Activated naive CD4-positive, alpha-beta T cell (primary cell): ENCODE measurements at places on chromosomes 11 and 22.

GRCh38 chr11:75820645-75821044 lies 5.6 kb downstream of the UVRAG start:
- DNase-seq, result no peak

DNA sequence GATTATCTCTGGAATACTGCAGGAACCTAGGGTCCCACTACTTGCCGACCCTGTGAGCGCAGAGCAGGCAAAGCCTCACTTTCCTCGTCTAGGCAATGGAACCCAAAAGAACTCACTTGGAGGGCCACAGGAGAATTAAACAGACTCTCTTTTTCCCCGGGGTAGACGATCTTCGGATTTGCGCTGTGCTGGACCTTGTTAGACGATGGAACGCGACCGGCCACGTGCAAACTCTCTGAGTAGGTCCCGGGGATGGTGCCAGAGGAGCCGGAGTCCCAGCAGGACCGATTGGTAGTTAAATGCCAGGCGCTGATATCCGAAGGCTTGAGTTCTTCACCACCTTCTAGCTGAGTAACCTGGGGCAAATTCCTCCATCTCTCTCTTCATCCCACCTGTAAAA lies 1.0 kb upstream of the SLC1A2 start:
- no peak for DNase-seq

DNA sequence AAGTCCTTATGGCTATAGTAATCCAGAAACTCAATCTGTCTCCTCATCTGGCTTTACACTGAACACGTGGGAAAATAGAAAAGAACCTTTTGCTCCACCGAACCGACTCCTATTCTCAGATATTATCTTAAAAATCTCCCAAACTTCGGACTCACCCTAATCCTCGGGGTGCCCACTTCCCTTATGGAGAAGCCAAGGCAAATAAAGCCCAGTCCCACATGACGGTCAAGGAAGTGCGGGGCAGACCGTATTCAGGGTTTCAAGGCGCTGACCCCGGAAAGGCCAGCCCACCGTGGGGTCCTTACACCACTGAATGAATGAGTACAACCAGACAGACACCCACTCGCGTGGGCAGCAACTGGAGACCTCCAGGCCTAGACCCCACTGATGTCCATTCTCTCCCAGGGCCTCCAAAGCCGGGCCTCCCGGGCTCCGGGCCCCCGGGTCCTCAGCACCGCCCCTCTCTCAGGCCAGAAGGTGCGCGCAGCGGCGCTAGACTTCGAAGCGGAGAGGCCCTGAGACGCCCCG lies 489 bp downstream of the NUP98 start:
- DNase-seq, result no peak

DNA sequence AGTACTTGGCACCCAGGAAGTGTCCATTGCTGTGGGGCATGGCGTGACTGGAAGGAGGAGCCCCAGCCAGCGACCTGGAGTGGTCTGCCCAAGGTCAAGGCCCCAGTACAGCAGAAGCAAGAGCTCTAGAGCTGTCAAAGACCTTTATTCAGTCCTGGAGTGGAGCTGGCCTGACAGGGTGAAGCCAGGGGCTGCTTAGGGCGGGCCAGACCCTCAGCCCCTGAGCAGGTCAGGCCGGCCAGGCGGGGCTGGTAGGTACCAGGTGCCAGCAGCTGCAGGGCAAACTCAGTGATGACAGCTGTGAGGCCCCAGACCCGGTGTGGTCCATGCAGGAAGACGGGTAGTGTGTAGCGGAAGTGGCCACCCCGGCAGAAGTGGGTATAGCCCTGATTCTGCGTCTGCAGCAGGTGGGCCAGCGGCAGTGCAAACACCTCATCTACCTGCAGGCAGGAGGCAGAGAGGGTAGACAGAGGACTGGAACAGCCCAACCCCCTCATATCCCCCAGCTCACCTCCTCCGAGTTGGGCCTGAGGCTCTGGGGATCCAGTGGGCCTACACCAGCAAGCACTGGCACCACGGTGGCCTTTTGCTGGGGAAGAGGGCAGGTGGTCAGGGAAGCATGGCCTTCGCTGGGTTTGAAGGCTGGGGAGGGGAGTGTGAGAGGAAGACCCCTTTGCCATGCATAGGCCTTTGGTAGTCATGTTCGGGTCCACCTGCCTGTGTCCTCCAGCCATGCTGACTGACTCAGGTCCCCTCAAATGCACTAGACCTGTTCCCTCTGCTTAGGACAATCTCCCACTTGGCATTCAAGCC lies 1.7 kb downstream of the NUDT8 start:
- no peak for DNase-seq

- no peak for DNase-seq
Measured at GRCh38 chr11:112837162-112837826, 123.9 kb upstream of the NCAM1 start.

DNA sequence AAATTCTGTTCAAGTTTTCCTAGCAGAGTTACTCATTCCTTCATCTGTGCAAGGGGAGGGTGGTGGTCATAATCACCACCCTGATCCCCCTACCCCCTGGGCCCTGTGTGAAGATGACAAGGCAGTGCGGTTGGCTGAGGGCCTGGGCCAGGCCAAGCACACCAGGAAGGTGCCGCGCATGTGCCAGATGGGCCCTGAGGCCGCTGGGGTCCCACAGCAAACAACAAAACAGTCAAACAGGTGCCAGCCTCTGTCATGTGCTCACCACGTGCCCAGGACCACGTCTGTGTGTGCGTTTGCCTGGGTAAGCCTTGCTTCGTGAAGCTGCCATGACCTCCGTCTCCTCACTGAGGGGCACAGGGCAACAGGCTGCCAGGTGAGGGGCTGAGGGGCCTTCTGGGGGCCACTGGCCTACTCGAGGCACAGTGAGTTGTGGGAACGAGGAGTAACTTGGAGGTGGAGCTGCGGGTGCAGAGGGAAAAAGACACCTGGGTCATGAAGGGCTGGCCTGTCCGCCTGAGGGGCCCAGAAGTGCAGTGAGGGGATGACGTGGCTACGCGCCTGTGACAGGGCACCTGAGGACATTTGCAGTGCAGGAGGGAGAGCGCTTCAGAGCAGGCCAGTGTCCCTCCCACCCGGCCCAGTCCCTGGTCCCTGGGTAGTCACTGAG lies 25.8 kb downstream of the RSPH14 start:
- no peak for DNase-seq

DNA sequence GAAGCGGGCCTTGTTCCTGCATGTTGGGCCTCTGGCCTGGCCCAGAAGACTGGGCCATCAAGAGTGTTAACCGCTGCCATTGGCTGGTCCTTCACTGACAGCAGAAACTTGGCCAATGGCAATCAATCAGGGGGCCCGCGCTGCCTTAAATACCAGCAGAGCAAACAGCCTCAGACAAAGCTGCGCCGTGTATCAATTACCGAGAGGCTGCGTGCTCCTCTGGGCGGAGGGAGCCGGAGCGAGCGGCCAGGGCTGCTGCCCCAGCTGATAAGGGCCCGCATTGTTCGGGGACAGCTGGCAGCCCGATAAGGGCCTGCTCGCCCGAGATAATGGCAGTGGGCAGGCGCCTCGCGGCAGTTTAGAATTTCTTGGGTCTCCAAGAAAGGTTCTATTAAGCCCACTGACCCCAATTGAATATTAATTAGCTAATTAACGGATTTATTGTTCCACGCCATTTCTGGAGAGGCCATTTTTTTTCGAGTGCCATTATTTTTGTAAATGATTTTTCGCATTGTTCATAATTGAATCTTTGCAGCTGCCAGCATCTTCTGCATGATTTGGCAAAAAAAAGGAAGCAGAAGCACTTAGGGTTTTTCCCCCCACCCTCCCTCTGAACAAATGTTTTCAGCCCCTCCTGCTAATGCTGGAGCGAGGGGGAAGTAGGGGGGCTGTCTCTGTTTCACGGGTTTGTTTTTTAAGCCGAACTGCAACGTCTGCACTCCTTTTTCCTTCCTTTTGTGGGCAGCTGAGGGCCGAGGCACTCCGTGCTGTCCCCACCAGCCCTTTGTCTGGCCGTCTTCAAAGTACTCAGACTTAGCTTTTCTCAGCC lies 37.6 kb upstream of the RIC3 start:
- DNase-seq, result no peak

DNA sequence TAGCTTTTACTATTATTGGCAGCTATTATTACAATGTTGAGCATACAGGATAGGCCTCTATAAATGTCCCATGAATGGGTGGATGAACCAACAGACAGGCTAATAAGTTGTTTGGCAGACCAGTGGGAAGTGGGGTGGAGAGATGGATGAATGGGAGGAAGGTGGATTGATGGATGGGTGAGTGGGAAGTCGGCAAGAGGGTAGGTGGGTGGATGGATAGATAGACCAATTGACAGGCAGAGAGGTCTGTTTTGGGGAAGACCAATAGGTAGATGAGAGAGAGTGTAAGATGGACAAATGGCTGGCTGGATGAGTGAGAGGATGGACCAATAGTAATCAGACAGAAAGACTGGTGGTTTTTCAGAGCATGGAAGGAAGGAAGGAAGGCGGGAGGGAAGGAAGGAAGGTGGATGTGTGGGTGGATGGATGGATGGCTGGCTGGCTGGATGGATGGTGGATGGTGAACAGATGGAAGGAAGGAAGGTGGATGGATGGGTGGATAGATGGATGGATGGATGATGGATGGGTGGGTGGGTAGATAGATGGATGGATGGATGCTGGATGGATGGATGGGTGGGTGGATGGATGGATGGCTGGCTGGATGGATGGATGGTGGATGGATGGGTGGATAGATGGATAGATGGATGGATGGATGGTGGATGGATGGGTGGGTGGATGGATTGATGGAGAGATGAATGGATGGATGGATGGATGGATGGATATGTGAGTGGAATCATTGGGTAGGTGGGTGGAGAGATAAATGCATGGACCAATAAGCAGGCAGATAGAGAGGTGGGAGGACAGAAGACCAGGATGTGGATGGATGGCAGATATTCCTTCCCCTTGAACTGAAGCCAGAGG lies 37.4 kb downstream of the RASD2 start:
- DNase-seq, result no peak

- DNase-seq, result no peak
Measured at GRCh38 chr11:12029738-12030363, 21.4 kb upstream of the DKK3 start.

DNA sequence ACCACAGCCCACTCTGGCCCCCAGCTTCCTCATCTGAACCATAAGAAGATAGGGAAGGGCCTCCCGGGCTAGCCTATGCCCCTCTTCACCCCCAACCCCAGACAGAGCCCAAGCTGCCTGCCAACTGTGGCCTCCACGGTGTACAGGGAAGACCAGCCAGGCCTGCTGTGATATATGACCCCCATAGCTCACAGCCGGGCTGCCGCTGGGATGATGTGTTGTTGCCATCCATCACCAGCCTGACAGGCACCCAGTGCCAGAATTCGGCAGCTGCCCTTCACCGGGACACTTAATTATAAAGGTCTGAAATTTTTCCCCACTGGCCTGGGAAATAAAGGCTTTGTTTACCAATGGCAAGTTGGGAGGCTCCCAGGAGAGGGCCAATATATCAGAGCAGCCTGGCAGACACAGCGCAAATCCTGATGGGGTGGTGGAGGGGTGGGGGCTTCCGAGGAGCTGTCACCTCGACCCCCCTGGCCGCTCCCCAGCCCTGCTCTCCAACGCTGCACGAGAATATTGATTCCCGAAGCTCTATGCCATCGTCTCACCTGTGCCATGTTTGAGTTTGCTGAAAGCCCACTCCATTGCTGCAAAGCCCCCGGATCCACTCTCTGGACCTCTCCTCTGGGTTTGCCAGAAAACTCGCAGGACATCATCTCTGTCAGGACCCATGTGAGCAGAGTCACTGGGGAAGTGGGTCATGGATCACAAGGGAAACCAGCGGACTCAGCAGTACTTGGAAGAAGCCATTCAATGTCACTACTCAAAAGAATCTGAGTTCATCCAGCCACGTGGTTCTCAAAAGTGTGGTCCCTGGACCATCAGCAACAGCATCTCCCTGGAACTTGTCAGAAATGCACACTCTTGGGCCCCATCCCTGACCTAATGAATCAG lies 296.9 kb downstream of the MN1 start:
- DNase-seq, result no peak

DNA sequence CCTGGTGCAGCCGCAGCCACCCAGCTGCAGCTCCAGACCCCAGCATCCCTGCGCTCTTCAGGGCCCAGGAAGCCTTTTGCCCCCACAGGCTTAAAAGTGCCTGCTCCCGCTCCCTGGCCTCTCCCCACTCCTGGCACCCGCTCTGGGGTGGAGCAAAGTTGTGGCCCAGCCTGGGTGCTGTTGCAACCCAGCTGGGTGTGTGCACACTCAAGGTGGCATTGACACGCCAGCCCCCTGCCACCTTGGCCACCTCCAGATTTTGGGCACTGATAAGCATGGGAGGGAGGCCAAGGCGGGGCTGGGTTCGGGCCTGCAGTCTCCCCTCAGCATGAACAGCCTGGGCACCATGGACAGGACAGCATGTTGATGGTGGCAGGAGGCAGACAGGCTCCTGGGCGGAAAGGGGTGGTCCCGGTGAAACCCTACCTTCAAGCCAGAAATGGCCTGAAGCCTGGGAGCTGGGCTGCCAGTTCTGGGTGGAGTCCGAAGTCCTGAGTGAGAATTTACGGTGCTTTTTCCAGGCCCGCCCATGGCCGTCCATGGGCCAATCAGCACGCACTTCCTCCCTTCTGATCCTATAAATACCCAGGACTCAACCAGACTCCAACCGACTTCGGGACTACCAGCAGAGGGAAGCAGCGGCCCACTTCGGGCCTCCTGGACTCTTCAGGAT lies 23.6 kb upstream of the RNASEH2C start:
- DNase-seq, result no peak

DNA sequence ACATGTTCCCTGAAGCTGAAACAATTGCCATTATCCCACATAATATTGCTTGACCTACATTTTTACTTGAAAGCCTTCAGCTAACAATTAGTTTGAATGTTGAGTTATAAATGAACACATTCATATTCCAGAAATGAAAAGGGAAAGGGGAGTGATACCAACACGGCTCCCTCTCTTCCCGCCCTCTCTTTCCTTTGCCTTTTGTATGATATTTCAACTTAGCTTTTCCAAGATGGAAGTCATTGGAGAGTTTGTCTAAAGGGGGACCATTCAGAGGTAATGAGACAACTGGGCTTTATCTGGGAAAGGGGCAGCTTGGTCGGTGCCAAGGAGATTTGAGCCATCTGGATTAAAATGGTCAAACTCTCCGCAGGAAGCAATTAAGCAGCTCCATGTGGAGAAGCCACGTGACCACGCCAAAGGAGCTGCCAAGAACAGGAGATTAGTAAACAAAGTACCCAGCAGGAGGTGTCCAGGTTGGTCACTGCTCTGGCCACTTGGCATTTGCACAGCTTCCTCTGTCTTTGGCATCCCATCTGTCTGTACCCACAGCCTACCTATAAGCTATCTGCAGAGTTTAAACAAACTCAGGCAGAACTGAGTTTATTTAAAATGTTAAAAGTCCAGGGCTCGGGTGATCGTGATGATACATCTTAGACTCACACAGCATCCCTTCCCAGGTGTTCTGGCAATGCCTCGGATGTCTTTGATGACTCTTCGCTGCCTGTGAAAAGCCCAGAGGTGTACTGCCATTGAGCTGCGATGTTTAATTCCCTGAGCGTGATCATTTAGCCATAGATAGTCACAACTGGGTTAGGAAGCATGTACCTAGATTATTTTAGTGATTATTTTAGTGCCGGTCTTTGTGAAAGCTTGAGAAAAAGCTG lies 735.9 kb downstream of the NTM start:
- DNase-seq, result no peak
